ENCODE measurements at places on chromosomes 3 and 15. TPM values are rescaled to one million over a fixed set of nuclear protein-coding genes. Genes with fewer than 3 reads are reported as not detected.

The NANOGP8 gene
- polyA plus RNA-seq = not detected

The NPAP1 gene
- not detected for polyA plus RNA-seq

The RTP3 gene
- polyA plus RNA-seq = not detected

DNA sequence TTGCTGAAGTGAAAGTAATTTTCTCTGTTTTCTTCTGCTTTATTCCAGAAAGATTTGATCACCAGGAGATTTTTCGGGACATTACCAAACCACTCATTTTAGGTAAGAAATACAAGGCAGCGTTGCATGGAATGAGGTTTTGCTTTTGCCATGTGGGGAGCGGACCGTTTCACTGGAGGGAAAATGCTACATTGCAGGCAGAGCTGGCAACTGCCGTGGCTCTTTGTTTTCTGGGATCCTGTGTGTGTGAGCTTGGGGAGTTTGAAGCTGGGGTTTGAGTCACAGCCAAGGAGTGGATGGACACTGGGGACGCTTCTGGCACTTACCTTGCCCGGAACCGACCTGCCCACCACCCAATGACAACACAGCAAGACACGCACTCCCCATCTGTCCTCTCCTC, 109.9 kb downstream of the APBA2 start:
- no peak overlapping the region for H3K27ac ChIP-seq
- no peak for DNase-seq
- H3K36me3 ChIP-seq = no peaks in the 10 kb centered on the region
- no peaks in the 10 kb centered on the region for H3K4me1 ChIP-seq
- H3K27me3 ChIP-seq = no peaks in the 10 kb centered on the region

GRCh38 chr15:37733628-37734027, 200.8 kb upstream of the TMCO5A start:
- H3K4me3 ChIP-seq = no peak overlapping the region
- no peaks in the 10 kb centered on the region for H3K4me1 ChIP-seq
- no peak for DNase-seq

The PLSCR5 gene
- not detected for polyA plus RNA-seq

DNA sequence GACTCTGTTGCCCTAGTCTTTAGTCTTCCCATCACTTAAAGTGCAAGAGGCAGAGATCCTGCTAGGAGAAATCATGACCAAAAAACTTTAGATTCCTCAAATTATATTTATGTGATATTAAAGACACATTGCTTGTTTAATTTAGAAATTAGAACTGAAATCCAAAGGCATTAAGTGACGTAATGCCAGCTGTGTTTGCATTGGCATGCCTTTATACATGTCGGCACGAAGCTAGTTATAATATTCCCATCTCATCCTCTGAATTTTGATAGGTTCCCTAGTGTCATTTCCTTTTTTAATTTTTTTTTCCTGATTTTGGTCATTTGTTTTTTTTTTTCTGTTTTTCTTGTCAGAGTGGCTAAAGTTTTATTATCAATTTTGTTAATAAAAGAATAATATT, 203.5 kb upstream of the ZBTB20 start:
- H3K27ac ChIP-seq = no peak overlapping the region
- no peaks in the 10 kb centered on the region for H3K36me3 ChIP-seq
- no peaks in the 10 kb centered on the region for H3K4me1 ChIP-seq
- H3K27me3 ChIP-seq = peaks cover 1% of the 10 kb centered on the region

The ADGRG7 gene
- not detected for polyA plus RNA-seq

- no peak overlapping the region for H3K27ac ChIP-seq
- no peaks in the 10 kb centered on the region for H3K36me3 ChIP-seq
- H3K4me1 ChIP-seq = no peaks in the 10 kb centered on the region
Measured at GRCh38 chr15:71278989-71279756, 163.9 kb downstream of the THSD4 start.

- H3K36me3 ChIP-seq = no peaks in the 10 kb centered on the region
- DNase-seq = no peak
- H3K27me3 ChIP-seq = no peaks in the 10 kb centered on the region
- no peaks in the 10 kb centered on the region for H3K4me1 ChIP-seq
Measured at GRCh38 chr15:39856357-39856756, 63.7 kb downstream of the GPR176 start.

GRCh38 chr15:83163032-83163431, 44.6 kb downstream of the HDGFL3 start:
- no peaks in the 10 kb centered on the region for H3K4me1 ChIP-seq
- no peak overlapping the region for H3K4me3 ChIP-seq
- no peak for DNase-seq
- no peaks in the 10 kb centered on the region for H3K27me3 ChIP-seq
- no peak overlapping the region for H3K27ac ChIP-seq

DNA sequence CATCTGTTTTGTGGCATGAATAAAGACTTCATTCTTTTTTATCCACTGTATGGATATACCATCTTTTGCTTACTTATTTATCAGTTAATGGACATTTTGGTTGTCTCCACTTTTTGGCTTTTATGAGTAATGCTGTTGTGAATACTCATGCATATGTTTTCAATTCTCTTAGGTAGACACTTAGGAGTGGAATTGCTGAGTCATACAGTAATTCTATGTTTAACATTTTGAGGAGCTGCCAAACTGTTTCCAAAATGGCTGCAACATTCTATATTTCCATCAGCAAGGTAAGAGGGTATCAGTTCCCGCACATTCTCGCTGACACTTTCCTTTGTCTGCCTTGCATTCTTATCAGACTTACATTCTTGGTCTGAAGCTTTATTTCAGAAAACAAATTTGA, 191.1 kb downstream of the WNT5A start:
- no peaks in the 10 kb centered on the region for H3K36me3 ChIP-seq
- no peak for DNase-seq
- no peak overlapping the region for H3K4me3 ChIP-seq
- H3K4me1 ChIP-seq = no peaks in the 10 kb centered on the region

The CCDC32 gene
- polyA plus RNA-seq = 245 TPM

DNA sequence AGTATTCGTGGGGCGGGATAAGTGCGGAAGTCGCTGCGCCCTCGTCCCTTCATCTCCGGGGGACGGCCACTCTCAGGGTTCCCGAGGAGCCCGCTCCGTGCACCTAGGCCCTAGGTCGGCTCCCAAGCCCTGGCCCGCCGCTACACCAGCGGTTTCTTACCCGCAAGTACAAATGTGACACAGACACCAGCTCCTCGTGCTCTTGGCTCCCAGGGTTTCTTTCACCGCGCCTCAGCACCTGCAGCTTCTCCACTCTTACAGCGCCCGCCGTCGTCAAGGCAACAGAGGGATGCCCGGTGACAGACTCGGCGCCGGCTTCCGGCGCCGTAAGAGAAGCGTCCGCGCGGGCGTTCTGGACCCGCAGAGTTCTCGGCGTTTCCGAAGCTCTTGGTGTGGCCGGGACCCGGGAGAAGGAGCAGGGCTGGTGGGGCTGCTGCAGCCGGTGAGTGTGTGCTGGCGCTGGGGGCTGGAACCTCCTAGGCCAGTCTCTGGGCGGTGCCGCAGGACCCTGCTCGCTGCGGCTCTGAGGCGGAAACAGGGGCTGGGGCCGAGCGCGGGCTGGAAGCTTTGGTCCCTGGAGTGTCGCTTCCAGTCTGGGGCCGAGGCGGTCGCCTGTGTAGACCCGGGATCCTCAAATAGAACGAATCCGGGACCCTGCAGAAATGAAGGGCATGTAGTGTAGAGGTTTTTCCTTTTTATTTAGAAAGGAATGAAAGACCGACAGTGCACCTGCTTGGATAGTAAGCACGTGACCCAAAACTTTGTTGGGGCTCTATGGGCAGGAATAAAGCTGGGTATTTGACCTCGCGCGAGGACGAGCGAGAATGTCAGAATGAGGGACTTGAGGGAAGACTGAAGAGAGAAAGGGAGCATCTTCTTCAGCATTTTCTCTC, 155.4 kb upstream of the GOLGA6L4 start:
- no peak overlapping the region for H3K27ac ChIP-seq
- DNase-seq = peak; percentile 9
- peaks cover 7% of the 10 kb centered on the region for H3K36me3 ChIP-seq

DNA sequence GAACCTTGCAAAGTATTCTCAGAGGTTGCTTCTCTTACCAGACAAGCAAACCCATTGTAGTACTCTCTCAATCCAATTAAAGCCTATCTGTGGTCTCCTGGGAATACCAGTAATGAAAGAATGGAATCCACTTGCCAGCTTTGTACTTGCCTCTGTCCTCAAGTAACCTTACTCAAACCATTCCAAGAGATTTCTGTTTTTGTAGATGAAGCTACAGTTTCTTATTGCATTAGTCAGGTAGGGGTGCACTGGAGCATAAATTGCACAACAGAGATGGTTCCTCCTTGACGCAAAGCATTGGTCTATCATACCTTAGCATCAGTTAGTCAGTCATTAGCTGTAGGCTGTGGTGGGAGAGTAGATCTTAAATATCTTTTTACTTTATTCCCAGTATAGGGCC, 52.9 kb downstream of the BTLA start:
- no peak overlapping the region for H3K4me3 ChIP-seq
- peaks cover 42% of the 10 kb centered on the region for H3K4me1 ChIP-seq
- H3K27me3 ChIP-seq = no peaks in the 10 kb centered on the region
- peaks cover 14% of the 10 kb centered on the region for H3K36me3 ChIP-seq
- no peak overlapping the region for H3K27ac ChIP-seq

DNA sequence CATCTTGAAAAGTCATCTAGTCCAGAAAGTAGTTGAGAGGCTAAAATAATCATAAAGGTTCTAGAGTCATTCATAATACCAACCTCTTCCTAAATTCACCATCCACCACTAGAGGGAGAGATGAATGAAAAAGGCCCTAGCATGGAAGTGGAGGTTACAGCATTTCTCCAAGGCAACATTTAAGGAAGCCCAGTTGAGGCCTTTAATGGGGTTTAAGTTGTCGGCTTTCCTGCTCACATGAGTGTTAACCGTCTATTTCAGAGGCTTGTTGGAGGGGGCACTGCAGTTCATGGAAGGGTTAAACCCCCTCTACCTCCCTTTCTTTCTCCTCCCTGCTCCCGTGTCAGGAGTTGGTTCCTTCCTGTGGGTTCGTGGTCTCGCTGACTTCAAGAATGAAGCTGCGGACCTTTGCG, 3.8 kb upstream of the SLCO3A1 start:
- no peaks in the 10 kb centered on the region for H3K36me3 ChIP-seq
- no peak for DNase-seq
- no peak overlapping the region for H3K4me3 ChIP-seq
- H3K27me3 ChIP-seq = peaks cover 81% of the 10 kb centered on the region
- peaks cover 8% of the 10 kb centered on the region for H3K4me1 ChIP-seq
- H3K27ac ChIP-seq = no peak overlapping the region

- no peak for DNase-seq
- no peak overlapping the region for H3K27ac ChIP-seq
- H3K4me1 ChIP-seq = no peaks in the 10 kb centered on the region
- peaks cover 8% of the 10 kb centered on the region for H3K36me3 ChIP-seq
- H3K27me3 ChIP-seq = no peaks in the 10 kb centered on the region
Measured at GRCh38 chr3:141425523-141426233, 57.4 kb downstream of the ZBTB38 start.

The MUC13 gene
- not detected for polyA plus RNA-seq

GRCh38 chr3:110492876-110493275, 578.7 kb upstream of the NECTIN3 start:
- no peaks in the 10 kb centered on the region for H3K27me3 ChIP-seq
- H3K4me3 ChIP-seq = no peak overlapping the region
- H3K4me1 ChIP-seq = no peaks in the 10 kb centered on the region
- H3K36me3 ChIP-seq = no peaks in the 10 kb centered on the region

- H3K4me3 ChIP-seq = no peak overlapping the region
- H3K27me3 ChIP-seq = no peaks in the 10 kb centered on the region
- H3K4me1 ChIP-seq = peaks cover 10% of the 10 kb centered on the region
- H3K27ac ChIP-seq = no peak overlapping the region
Measured at GRCh38 chr3:108629974-108630373, 40.5 kb downstream of the DZIP3 start.
